ENCODE measurements at places on chromosomes 7 and 10. TPM values are rescaled to one million over a fixed set of nuclear protein-coding genes. Genes with fewer than 3 reads are reported as not detected.

The OR2A12 gene
- total RNA-seq: not detected

The NPSR1 gene
- total RNA-seq: not detected

The PRRT4 gene
- not detected for total RNA-seq

The NUTM2A gene
- total RNA-seq: 0.07 TPM

The HK1 gene
- 157 TPM for total RNA-seq

The OR13A1 gene
- total RNA-seq: not detected

The WNT8B gene
- not detected for total RNA-seq

The NEUROG3 gene
- not detected for total RNA-seq

The ADCY1 gene
- 0.26 TPM for total RNA-seq

The HOXA5 gene
- 13.1 TPM for total RNA-seq

The GPR26 gene
- not detected for total RNA-seq

The ZNF487 gene
- 3.3 TPM for total RNA-seq

The GRM3 gene
- not detected for total RNA-seq

The CRTAC1 gene
- 2.5 TPM for total RNA-seq

The OPALIN gene
- not detected for total RNA-seq

The HOXA13 gene
- total RNA-seq: not detected

The FRMD4A gene
- 80.0 TPM for total RNA-seq

The CHST3 gene
- 12.9 TPM for total RNA-seq

The SPDYE1 gene
- total RNA-seq: not detected

Data from pulmonary artery endothelial cell (primary cell).